ENCODE measurements at places on chromosomes 4 and X.

GRCh38 chrX:41241962-41242361, 92.0 kb upstream of the DDX3X start:
- DNase-seq: no peak

- no peak for DNase-seq
Measured at GRCh38 chrX:111039606-111040005, 56.4 kb upstream of the PAK3 start.

GRCh38 chr4:25722964-25723363, 67.3 kb downstream of the SLC34A2 start:
- DNase-seq: no peak

GRCh38 chrX:107207089-107207488, 678 bp downstream of the DNAAF6 start:
- no peak for DNase-seq

DNA sequence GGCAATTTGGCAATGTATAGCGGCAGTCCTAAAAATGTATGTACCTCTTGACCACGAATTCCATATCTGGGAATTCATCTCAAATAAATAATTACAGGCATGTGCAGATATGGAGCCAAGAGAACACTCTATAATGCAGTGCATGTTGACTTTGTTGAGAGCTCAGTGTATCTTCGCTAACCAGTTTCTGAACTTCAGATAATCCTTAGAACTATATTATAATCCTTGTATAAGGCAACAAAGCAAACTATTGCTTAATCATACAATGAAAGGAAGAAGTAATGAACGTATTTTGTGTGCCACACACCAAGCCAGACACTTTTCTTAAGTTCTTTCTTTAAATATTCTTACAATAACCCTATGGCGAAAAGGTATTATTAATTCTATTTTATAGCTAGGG, 168.5 kb downstream of the SMIM20 start:
- no peak for DNase-seq

GRCh38 chr4:153564630-153565525, 98.7 kb downstream of the TMEM131L start:
- peak; percentile 66 for DNase-seq

- no peak for DNase-seq
Measured at GRCh38 chr4:168515222-168516011, 18.6 kb downstream of the PALLD start.

GRCh38 chrX:154791467-154791866, 13.8 kb downstream of the MPP1 start:
- no peak for DNase-seq

DNA sequence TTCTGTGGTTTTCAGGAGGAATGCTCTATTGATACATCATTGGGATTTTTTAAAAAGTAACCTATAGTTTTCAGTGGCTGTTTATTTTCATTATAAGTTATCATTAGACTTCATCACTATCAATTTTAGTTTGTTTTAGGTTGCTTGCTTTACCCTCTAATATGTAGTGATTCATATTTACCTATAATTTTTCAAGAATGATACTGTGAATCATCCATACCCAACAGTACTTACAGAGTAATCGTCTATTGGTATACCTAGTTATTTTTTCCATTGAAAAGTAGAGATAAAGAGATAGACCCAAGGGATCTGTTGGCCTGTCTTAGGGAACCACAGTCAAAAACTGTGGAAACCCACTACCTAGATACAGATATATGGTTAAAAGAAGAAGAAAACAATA, 83.3 kb downstream of the KLHL34 start:
- no peak for DNase-seq

GRCh38 chr4:72418458-72418857, 150.6 kb downstream of the ADAMTS3 start:
- DNase-seq: peak; percentile 68

- DNase-seq: peak; percentile 5
Measured at GRCh38 chr4:23884741-23885140, 5.1 kb downstream of the PPARGC1A start.

DNA sequence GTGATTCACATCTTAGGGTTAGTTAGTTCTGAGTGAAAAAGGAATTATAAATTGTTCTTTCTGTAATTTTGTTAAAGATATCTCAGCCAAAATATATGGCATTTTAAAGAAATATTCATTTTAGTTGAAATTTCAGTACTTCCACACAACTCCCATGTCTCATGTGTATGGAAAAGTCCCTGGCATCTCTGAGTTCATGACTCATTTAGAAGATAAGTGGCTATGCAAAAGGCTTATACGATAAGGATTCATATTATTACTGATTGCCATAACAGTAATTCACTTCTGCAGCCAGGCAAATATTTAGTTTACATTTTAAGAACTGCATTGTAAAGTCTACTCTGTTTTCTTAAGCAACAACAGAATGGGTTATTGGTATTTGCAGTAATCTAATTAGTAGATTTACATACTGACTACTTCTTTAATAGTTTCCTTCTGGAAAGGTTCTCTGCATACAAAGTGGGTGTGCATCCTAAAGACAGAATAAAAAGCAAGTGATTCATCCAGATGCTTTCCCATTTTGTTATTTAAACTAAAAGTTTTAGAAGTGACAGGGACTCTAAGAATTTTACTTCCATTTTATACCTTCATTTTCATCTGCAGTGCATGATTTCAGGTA, 682.4 kb upstream of the PABPC4L start:
- peak; percentile 64 for DNase-seq

DNA sequence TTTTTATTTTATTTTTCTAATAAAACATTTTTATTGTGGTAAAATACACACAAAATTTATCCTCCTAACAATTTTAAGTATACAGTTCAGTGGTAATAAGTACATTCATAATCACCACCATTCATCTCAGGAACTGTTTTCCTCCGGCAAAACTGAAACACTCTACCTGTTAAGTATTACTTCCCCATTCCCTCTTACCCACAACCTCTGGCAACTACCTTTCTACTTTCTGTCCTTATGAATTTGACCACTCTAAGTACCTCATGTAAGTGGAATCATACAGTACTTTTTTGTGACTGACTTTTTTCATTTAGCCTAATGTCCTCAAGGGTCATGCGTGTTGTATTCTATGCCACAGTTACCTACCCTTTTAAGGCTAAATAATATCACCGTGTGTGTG, 21.1 kb upstream of the HSFX4 start:
- DNase-seq: no peak

GRCh38 chr4:119016636-119017035, 119.0 kb upstream of the MYOZ2 start:
- DNase-seq: peak; percentile 95

GRCh38 chrX:75603833-75604232, 81.0 kb upstream of the ZDHHC15 start:
- peak; percentile 2 for DNase-seq

GRCh38 chrX:39460499-39460898, 637.3 kb downstream of the BCOR start:
- no peak for DNase-seq

- no peak for DNase-seq
Measured at GRCh38 chr4:78695910-78696309, 80.2 kb upstream of the BMP2K start.

- DNase-seq: no peak
Measured at GRCh38 chr4:143025081-143025704, 159.5 kb upstream of the USP38 start.

DNA sequence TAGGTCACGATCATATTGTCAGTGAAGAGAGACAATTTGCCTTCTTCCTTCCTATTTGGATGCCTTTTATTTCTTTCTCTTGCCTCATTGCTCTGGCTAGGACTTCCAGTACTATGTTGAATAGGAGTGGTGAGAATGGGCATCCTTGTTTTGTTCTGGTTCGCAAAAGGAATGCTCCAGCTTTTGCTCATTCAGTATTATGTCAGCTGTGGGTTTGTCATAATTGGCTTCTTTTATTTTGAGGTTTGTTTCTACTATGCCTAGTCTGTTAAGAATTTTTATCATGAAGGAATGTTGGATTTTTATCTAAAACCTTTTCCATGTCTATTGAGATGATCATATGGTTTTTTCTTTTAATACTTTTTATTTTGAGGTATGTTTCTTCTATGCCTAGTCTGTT, 152.3 kb upstream of the MAD2L1 start:
- peak; percentile 67 for DNase-seq

- no peak for DNase-seq
Measured at GRCh38 chrX:118522230-118522926, 26.8 kb downstream of the DOCK11 start.

- peak; percentile 21 for DNase-seq
Measured at GRCh38 chrX:22575161-22575845, 302.6 kb downstream of the CBLL2 start.

- DNase-seq: no peak
Measured at GRCh38 chrX:11996810-11997209, 141.5 kb upstream of the FRMPD4 start.

DNA sequence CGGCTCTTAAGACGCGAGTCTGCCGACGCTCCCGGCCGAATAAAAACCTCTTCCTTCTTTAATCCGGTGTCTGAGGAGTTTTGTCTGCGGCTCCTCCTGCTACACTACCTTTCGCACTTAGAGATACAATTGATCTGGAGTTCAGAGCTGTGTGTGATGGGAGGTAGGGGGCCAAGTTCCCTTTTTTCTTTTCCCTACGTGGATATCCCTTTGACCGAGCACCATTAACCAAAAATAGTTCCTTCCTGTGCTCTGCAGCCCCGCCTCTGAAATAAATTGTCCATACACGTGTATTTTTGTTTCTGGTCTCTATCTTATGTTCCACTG, 555 bp upstream of the PGM2 start:
- DNase-seq: no peak

- DNase-seq: no peak
Measured at GRCh38 chr4:35872273-35872672, 372.0 kb downstream of the ARAP2 start.

DNA sequence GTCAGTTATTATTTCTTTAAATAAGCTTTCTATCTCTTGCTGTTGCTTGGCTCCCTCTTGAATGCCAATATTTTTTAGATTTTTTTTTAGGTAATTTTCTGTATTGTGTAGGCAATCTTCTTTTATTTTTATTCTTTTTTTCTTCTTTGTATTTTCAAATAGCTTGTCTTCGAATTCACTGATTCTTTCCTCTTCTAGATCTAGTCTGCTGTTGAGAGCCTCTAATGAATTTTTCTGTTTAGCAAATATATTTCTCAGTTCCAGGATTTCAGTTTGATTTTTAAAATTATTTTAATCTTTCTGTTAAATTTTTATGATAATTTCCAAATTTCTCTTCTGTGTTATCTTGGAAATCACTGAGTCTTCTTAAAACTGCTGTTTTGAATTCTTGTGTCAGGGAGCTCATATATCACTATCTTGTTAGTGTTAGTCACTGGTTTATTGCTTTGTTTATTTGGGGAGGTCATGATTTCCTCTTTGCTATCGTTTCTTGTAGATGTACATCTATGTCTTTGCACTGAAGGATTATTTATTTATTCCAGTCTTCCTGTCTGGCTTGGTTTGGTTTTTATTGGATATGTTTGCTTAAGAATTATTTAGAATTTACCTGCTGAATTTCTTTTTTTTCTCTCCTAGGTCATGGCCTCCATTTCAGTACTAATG, 39.9 kb upstream of the GPRIN3 start:
- no peak for DNase-seq

DNA sequence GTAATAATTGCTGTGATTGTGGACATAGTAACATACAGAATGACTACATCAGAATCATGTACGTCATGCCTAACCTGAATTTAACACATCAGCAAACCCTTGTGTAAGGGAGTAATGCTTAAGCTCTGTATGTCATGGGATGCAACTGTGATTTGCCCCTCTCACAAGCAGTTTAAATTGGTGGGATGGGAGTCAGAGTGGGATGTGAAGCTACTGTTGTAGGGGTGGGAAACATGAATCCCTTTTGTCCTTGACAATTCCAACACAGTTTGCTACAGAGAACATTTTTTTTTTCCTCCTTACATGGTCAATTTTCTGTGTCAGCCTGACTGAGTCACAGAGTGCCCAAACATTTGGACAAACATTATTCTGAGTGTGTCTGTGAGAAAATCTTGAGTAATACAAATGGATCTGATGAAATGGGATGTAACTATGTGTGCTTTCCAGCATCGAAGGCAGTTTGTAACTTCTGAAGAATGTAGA, 392.8 kb downstream of the GPM6A start:
- peak; percentile 95 for DNase-seq

DNA sequence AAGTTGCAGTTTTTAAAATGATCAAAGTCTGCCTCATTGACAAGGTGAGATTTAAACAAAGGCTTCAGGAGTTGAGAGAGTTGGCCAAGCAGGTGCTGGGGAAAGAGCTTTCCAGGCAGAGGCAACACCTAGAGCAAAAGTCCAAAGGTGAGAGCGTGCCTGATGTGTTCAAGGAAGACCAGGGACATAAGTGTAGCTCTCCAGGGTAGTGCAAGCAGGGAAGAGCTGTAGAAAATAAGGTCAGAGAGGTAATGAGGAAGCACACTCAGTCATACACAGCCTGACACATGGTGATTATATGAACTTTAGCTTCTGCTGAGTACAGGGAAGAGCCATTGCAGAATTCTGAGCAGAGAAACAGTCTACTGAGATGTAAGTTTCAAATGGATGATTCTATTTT, 265.0 kb upstream of the NWD2 start:
- DNase-seq: no peak

- no peak for DNase-seq
Measured at GRCh38 chr4:89008166-89008565, 48.8 kb downstream of the FAM13A start.

DNA sequence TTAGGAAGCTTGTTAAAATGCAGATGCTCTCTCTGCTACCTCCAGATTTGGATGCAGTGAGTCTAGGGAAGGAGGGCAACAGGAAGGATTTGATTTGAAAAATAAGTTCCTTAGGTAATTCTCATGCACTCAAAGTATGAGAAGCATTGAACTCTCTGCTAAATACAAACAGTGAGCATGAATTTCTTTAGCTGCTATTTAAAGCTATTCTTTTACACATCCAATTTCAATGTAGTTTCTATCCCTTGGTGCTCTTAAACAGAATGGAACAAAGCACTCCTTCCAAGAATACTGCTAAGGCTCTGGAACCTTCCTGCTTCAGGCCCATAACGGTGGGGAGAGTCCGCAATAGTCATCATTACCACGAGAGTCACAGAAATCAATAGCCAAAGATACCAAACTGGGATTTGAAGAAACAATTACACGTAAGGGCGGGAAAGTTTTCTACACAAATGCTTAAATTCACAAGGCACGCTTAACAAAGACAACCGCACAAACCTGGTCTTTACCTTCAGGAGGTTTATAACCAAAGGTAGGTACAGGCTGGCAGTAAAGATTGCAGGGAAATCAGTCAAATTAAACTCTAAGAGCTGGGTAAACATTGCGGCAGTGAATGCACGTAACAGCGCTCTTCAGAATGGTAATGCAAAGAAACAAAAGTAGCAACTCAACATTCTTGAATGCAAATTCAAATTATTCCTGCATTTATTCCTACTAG, 123.2 kb upstream of the NAP1L5 start:
- no peak for DNase-seq

GRCh38 chr4:147318586-147318985, 162.3 kb upstream of the EDNRA start:
- peak; percentile 23 for DNase-seq
